ENCODE measurements at places on chromosomes 7 and 10.

DNA sequence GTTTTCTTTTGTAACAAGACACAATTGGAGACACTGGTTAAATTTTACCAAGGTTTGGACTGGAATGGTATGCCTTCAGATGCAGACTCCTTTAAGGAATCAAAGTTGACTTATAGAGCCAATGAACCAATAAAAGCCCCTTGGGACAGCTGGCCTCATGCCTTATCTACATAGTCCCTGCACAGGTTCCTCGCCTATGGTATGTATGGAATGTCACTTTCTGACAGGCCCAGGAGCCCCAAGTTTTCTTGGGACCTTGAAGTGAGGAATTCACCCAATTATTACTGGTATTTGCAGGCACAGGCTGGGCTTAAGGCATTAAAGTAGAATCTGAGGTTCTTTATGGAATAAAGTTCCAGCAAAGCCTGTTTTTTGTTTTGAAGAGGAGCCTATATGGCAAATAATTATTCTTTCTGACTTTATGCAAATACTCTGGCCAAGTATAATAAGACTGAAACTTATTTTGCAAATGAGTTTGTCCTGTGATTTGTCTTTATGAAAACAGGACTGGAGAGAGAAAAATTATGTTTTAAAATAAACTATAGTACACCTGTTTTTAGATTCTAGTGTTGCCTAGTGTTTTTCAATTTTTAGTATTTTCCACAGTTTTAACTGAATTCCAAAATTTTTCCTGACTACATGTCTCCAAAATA lies 24.1 kb upstream of the DNMBP start:
- no peak for DNase-seq

DNA sequence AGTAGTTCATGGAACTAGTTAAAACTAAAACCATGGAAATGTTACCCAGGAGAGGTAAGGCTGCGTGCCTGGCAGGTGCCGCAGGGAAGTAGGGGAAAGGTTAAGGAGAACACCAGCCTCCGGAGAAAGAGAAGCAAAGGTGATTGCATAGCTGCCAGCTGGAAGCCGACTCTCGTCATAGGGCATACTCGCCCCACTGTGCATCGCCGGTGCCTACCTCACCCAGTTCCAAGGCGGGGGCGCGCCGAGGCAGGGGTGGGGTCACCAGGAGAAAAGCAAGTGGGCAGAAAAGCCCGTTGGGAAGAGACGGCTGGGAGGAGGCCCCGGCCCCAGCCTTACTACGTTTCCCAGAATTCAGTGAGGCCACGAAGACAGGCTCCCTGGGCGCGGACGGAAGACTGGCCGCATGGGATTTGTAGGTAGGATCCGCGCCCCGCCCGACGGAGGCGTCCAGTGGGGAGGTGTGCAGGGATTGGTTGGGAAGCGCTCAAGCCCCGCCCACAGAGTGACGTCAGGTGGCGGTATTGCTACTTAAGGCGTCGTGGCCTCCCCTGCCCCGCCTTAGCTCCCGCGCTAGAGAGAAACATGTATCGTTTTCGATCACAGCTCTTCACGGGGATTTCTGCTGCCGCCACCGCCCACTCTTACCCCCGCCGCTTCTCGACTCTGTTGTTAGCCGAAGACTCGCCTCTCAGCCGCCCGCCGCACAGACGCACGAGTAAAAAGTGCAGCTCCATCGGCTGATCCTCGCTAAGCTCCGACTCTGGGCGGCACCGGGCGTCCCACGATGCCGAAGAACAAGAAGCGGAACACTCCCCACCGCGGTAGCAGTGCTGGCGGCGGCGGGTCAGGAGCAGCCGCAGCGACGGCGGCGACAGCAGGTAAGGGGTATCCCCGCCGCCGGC lies at the start of gene IFRD1:
TSS of gene IFRD1 (plus strand) at position 559 of the 905 bp plus-strand sequence. CDS start at position 788, 229 bp downstream.
- peak; percentile 98 for DNase-seq

DNA sequence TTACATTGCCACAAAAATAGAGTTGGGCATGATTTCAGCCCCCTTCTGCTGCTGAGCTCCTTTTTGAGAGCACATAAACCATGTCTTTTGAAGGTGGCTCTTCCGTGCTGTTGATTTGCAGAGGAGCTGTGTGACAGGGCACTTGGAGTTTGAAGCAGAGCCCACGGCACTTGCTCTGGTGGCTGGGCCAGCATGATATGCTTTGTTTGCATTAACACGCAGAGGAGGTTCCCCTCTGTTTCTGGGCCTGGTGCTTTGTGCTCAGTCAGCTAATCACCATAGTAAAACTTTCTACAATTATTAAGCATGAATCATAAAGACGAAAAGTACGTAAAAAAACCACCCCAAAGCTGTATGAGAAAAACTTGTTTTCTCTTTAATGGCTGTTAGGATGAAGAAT lies 40.1 kb downstream of the RBM33 start:
- no peak for DNase-seq

DNA sequence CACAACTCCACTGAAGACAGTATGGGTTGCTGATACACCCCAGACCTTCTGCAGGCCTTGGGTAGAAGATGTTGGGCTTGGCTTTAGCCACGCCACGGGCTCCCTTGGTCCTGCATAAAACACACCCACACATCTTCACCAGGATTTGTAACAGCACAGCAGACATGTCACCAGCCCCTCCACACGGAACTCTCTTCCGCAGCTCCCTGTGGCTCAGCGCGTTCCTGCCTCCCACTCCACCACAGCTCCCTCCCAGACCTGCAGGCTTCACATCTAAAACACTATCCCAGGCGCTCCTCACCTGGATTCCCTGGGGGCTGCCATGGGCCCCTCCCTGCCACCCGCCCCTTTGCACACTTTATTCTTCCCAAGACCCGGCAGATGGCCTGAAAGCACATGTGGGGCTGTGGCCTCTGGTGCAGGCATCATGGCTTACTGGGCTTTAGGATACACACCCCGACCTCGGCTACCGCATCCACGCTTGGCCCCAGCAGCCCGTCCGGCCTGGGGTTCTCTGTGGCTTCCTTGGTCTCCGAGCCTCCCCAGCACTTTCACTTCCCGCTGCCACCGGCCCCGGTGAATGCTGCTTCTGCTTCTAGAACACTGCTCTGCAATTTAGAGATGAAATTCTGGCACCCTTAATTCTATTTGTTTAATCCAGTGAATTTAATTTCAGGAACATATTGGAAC lies 432.9 kb downstream of the DNAJB6 start:
- DNase-seq = no peak

DNA sequence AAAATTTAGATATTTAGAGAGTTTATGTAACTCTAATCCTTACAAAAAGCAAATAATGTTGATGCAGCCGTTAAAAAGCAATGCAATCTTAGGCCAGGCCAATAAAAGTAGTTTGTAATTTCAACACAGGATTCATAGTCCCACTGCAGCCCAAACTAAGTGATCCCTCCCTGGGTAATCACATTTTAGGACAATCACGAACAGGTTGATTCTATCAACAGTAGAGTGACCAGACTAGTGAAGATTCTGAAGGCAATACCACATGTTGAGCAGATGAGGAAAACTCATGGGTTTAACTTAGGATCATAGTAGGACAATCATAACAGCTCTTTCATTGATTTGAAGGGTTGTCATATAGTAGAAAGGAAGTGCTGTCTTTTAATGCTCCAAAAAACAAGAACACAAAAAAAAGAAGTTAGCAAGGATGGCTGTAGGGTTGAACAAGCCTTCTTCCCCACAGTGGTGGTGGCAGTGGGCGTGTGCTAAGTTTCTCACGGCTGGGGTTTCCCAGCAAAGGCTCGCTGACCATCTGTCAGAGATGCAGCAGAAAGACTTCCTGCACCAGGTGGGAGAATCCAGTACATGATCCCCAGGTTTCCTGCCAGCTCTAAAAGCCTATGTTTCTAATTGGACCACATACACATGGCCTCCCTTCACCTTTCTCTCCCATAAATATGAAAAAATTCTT lies 212.2 kb downstream of the CHRM2 start:
- DNase-seq = no peak

DNA sequence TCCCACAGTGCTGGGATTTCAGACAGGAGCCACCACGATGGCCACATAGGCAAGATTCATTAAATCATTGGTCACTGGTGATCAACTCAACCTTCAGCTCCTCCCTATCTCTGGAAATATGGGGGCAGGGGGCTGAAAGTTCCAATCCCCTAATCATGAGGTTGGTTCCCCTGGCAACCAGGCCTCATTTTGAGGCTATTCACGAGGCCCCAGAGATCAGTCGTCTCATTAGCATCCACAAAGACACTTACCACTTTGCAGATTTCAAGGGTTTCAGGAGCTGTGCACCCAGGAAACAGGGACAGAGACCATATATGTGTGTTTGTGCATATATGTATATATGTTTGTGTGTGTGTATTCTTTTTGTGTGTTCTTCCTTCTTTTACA lies 7.7 kb upstream of the GUSB start:
- DNase-seq = no peak

GRCh38 chr10:114634609-114634979 lies 23.5 kb downstream of the ABLIM1 start:
- DNase-seq = no peak

- no peak for DNase-seq
Measured at GRCh38 chr10:127649642-127650041, 87.3 kb upstream of the FOXI2 start.

- DNase-seq = no peak
Measured at GRCh38 chr7:24926623-24927524, 53.1 kb downstream of the OSBPL3 start.

DNA sequence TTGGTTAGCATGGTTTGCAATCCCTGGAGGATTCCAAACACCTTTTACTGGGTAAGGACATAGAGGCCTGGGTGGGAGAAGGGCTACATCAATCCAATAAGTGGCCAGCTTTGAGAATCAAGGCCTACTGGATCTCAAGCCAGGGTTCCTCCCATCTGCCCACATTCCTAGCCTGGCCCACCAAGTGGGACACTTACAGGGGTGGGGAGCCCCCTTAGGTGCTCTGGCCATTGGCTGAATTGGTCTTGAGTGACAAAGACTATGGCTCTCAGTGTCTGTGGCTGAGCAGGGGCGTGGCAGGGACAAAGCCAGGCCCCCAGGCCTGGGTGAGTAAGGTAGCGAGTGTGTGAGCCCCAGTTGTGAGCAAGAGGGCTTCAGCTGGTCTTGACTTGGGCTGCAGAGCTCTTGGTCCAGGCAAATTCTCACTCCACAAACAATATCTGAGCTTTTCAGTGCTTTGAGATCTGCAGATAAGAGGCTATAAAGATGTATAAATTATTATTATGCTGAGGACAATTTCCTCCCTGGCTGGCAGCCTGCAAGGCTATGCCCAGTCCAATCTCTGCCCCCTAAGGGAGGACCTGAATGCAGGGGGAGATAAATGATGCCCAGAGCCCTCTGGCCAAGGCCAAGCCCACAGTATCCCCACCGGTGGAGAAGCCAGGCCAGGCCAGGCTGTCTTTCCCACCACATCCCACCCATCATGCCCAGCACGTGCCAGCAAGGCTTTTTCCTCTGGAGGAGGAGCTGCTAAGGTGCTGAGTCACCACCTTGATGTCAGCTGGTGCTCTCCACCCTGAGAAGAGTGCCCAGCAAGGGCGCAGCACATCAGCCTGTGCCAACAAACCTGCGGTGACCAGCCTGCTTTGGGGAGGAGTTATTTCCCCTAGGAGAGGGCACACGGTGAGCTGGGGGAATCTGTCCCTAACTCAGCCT lies 80.7 kb upstream of the DUSP5 start:
- DNase-seq = no peak

- DNase-seq = no peak
Measured at GRCh38 chr10:44463511-44464121, 78.7 kb upstream of the CXCL12 start.

DNA sequence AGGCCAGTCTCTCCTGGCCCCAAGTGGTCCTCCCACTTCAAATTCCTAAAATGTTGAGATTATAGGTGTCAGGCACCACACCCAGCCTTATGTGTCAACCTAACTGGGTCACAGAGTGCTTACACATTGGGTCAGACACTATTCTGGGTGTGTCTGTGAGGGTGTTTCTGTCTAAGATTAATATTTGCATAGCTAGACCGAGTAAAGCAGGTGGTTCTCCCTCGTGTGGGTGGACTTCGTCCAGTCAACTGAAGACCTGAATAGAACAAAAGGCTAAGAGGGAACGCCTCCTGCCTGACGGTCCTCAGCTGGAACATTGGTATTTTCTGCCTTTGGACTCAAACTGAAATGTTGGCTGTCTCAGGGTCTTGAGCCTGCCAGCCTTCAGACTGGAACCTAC lies 11.5 kb downstream of the PPIF start:
- no peak for DNase-seq

- DNase-seq = no peak
Measured at GRCh38 chr10:124086787-124087671, 6.4 kb downstream of the CHST15 start.

- peak; percentile 22 for DNase-seq
Measured at GRCh38 chr7:78673272-78673671, 780.2 kb downstream of the MAGI2 start.

- no peak for DNase-seq
Measured at GRCh38 chr7:143505838-143506237, 28.2 kb downstream of the TAS2R41 start.

- DNase-seq = no peak
Measured at GRCh38 chr7:151069841-151070573, 10.6 kb downstream of the FASTK start.

Data from NCI-H2107 (cell line).